Mammary epithelial cell (primary cell): ENCODE measurements at places on chromosomes 7 and 10.
A peak's percentile ranks its signal among the peaks of the same experiment; 100 is the strongest.

- no peak for DNase-seq
Measured at GRCh38 chr7:125675640-125676039, 746.0 kb upstream of the POT1 start.

GRCh38 chr10:130254662-130255061 lies 118.5 kb downstream of the GLRX3 start:
- DNase-seq: no peak

- DNase-seq: no peak
Measured at GRCh38 chr7:115359119-115359518, 437.2 kb downstream of the MDFIC start.

DNA sequence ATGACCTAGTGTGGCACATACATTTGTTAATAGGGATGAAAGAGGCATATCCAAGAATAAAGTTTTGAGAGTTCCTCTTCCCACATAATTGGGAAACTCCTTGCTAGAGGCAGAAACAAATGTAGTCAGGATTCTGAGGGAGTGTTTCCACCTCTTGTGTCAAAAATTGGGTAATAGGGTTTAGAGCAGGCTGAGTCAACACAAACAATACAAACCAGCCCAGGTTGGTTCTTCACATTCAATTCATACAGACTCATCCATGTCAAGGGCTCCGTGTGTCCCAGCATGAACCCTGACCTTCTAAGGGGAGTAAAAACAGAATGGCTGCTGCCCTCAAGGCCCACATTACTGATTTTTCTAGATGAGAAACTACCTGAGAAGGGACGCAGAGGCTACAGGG lies 75.3 kb downstream of the GLI3 start:
- peak; percentile 90 for DNase-seq

- no peak for DNase-seq
Measured at GRCh38 chr7:140640060-140640637, 464 bp downstream of the DENND2A start.

- DNase-seq: peak; percentile 95
Measured at GRCh38 chr10:71713135-71714030, 6.2 kb downstream of the C10orf105 start.

DNA sequence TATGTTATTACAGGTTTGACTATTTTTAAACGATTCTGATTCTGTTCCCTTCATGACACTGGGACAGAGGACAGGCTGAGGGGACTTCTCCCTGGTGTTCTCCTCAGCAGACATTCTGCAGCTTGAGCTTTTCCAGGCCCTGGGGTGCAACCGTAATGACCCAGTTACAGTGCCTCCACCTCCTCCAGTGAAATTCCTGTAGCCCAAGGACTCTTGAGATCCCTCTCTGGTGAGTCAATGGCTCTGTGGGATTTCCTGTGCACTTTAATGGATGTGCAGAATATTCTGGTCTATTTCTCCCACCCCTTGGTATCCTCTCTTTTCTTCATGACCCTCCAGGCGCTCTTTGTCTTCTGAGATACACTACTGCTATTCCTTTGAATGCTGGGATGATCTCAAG lies 319.3 kb downstream of the INHBA start:
- DNase-seq: no peak

- peak; percentile 73 for DNase-seq
Measured at GRCh38 chr7:128221929-128222403, 19.1 kb upstream of the LEP start.

- no peak for DNase-seq
Measured at GRCh38 chr7:100017300-100017699, 1.9 kb downstream of the ZKSCAN1 start.

GRCh38 chr7:71130031-71130679 lies 1.8 kb upstream of the GALNT17 start:
- no peak for DNase-seq

DNA sequence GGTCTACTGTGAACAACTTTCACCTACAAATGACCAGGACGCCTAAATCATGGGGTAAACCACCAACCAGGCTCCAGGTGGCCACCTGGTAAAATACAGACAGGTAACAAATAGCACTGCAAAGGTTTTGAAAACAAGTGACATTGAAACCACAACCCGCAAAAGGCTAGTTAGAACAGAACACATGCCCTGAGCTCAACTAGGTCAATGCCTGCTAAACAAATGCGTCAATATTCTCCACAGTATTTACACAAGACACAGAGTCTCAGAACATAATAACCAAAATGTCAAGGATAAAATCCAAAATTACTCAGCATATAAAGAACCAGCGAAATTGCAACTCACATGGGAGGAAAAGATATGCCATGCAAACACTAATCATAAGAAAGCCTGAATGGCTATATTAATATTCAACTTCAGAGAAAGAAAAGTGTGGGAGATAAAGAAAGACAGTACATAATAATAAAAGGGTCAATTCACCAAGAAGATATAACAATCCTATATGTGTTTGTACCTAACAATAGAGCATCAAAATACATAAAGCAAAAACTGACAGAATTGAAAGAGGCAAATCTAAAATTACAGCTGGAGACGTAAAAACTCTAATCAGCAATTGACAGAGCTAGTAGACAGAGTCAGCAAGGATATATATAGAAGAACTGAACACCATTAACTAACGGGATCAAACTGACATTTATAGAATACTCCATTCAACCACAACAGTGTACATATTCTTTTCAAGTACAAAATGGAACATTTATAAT lies 47.6 kb downstream of the SMURF1 start:
- DNase-seq: peak; percentile 81

DNA sequence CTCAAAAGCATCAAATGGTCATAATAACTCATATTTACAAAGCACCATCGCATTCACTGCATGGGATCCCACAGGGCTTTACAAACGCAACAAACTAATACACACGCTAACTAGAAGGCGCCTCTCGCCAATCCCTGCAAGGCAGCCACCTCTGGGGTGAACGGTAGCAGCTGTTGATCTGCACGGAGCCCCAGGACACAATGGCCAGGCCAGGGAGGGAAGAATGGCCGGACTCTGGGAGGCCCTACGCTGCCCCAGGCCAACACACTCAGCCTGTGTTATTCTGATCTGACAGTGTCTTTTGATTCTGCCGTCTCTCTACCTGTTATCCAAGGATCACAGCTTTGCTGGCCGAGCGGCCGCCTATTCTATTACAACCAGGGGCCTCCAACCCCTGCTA lies 41.8 kb downstream of the HABP2 start:
- no peak for DNase-seq

- no peak for DNase-seq
Measured at GRCh38 chr7:92802406-92802805, 34.0 kb downstream of the CDK6 start.

GRCh38 chr10:12348870-12349628 lies at the start of gene CAMK1D:
TSS of gene CAMK1D (plus strand) at chr10:12349547.
- peak; percentile 62 for DNase-seq

DNA sequence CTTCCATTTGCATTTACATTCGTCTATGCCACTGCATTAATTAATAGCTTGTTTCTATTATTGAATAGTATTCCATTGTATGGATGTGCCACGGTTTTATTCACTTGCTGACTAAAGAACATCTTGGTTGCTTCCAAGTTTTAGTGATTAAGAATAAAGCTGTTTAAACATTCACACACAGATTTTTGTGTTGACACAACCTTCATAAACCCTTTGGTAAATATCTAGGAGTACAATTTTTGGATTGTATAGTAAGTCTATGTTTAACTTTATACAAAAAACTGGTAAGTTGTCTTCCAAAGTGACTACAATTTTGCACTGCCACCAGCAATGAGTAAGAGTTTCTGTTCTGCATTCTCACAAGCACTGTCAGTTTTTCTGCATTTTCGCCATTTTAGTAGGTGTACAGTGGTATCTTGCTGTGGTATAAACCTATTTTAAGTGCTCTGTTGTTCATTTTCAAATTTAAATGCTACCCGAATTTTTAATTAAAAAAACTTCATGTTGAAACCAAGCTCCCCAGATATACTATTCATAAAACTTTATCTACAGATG lies 121.4 kb downstream of the RNF133 start:
- no peak for DNase-seq

DNA sequence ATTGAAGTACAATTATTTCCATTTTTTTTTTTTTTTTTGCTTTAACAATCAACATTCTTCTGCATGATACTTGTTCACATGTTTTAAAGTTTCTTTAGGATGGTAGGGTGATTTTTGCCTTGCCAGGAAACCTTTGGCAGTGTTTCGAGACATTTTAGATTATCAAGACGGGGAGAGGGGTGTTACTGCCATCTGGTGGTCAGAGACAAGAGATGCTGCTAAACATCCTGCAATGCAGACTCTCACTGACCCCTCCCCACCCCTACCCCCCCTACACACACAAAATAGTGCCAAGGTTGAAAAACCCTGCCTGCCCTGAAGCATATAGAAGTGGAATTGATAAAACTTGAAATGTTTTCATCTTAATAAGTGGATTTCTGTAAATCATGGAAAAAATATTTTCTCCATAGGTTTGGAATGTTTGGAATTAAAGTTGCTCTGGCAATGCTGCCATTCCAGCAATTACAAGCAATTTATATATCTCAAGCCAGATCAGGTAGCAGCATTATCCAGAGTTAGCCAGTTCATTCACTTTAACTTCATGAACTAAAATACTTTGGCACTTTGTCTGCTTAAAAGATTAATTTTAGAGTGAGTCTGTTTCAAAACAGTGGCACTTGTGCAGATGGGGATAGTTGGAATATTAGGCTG lies 62.1 kb downstream of the SDHAF3 start:
- DNase-seq: peak; percentile 32

GRCh38 chr7:147968046-147968610 lies 622.4 kb upstream of the C7orf33 start:
- no peak for DNase-seq

GRCh38 chr7:35374858-35375257 lies 121.0 kb upstream of the TBX20 start:
- DNase-seq: no peak

GRCh38 chr10:78450807-78451485 lies 417.3 kb downstream of the RPS24 start:
- DNase-seq: no peak

- DNase-seq: no peak
Measured at GRCh38 chr7:74153736-74154135, 20.4 kb upstream of the EIF4H start.

GRCh38 chr7:37947138-37947940 lies 26.9 kb downstream of the EPDR1 start:
- no peak for DNase-seq

GRCh38 chr10:7035126-7035761 lies 375.6 kb downstream of the SFMBT2 start:
- DNase-seq: no peak

GRCh38 chr7:11376529-11376928 lies 402.9 kb downstream of the PHF14 start:
- no peak for DNase-seq

GRCh38 chr10:34578468-34578867 lies 236.6 kb downstream of the PARD3 start:
- no peak for DNase-seq

DNA sequence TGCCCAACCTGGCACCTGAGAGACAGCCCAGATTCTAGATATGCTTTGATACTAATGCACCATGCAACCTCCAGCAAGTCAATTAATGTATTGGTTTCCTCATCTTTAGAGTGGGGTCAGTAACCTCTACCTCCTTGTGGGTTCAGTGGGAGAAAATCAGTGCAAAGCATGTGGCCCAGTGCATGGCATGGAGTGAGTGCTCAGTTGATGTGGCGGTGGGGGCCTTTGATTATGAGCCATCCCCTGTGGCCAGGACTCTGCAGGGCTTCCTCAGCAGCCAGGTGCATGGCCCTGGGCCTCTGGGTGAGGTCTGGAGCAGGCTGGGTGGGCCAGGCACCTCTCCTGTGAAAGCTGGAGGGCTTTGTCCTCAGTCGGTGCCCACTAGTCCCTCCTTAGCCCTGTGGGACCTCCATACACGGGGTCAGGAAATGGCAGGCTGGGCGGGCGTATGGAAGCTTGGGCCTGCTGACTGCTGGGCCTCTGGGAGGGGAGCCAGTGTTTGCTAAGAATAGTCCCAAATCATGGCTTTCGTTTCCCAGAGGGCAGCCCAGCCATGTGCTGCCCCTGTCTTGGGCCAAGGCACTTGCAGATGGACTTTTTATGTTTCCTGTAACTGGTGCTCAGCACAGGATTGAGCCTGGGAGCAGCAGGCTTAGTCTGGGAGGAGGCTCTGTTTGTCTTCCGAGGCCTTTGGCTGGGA lies 3.4 kb downstream of the PALD1 start:
- DNase-seq: no peak

- DNase-seq: no peak
Measured at GRCh38 chr7:38199154-38199553, 21.1 kb downstream of the STARD3NL start.

DNA sequence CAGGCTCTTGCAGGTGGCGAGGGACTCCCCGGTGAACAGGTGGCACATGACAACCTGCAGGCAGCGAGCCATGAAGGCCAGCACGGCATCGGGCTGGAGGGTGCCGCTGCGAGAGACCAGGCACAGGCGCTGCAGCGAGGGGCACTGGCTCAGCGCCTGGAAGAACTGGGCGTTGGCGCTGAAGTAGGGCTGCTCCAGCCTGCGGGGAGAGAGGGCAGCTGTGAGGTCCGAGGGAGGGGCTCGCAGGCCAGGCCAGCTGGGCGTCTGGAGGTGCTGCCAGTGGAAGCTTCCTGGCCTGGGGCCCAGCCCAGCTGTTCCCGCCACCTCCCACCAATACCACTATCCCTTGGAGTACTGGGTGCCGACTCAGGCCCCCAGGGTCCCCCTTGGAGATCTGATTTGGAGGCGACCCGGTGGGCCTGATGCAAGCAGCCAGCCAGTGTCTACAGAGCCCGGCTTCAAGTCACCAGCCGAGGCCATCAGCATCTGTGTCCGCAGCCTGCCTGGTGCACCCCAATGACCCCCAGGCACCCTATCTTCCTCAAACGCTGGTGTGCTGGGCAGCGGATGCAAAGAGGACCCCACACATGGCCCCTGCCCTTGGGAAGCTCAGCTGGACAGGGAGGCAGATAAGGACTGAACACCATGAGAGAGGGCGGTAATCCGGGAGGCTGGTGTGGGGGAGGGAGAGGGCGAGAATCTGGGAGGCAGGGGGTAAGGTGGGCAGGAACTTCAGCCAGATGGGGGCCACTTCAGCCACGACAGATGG lies 67.8 kb upstream of the TNRC18 start:
- DNase-seq: no peak

GRCh38 chr7:118184565-118184940 lies 589 bp downstream of the LSM8 start:
- peak; percentile 3 for DNase-seq
